ENCODE measurements at places on chromosomes 12 and 14.
A peak's percentile ranks its signal among the peaks of the same experiment; 100 is the strongest.

- DNase-seq: no peak
These were observed 134.7 kb upstream of the RFLNA start for GRCh38 chr12:124160097-124160756.

DNA sequence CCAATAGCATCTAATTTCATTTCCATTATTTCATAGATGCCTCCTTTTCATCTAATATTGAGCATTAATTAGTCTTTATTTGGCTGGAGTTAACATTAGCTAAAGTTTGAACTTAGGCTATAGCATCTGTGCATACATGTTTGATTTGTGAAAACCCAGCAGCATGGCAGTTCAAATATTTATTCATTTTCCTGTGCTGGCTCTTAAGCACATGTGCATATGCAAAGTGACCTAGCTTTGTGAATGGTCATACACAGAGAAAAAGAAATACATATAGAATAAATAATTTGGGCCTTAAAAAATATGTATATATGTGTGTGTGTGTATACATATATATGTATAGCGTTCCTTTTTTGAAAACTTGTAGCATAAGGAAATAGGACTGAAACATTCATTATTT lies 117.8 kb downstream of the HMGA2 start:
- DNase-seq: no peak

- peak; percentile 66 for DNase-seq
These were observed 4.1 kb downstream of the CKB start for GRCh38 chr14:103518422-103519042.

GRCh38 chr12:114131824-114132223 lies 165.7 kb upstream of the RBM19 start:
- DNase-seq: no peak

- no peak for DNase-seq
These were observed 707 bp downstream of the DHRS1 start for GRCh38 chr14:24298892-24299254.

GRCh38 chr14:75009176-75009575 lies 6.5 kb downstream of the EIF2B2 start:
- DNase-seq: no peak

GRCh38 chr14:62453226-62453625 lies 592.0 kb downstream of the KCNH5 start:
- no peak for DNase-seq

- no peak for DNase-seq
These were observed 145.9 kb upstream of the SLCO1C1 start for GRCh38 chr12:20549108-20549719.

- peak; percentile 86 for DNase-seq
These were observed at the start of gene ATP2A2 for GRCh38 chr12:110280779-110281548. Gene ATP2A2, plus strand, starts transcription at chr12:110281247. Its CDS starts 543 bp downstream, at chr12:110281790.

DNA sequence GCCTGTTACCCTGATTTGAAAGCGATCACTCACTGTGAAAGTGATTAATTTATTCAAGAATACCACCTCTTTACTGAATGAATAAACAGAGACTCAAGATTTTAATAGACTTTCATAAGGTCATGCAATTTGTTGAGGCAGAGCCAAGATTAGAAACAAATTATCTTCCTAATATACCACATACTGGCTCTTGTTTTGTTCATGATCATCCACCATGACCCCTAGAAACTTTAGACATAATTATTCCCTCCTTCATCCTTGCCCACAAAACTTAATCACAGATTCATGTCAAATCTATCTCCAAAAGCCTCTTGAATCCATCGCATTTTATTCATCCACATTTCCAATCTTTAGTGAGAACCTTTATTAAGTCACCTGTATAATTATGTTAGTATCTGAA lies 152.3 kb downstream of the ATXN7L3B start:
- no peak for DNase-seq

GRCh38 chr14:69574263-69574953 lies at the start of gene CCDC177:
Gene CCDC177, minus strand, starts transcription at chr14:69574871. Its CDS starts 1,249 bp downstream, at chr14:69573622.
- peak; percentile 65 for DNase-seq

DNA sequence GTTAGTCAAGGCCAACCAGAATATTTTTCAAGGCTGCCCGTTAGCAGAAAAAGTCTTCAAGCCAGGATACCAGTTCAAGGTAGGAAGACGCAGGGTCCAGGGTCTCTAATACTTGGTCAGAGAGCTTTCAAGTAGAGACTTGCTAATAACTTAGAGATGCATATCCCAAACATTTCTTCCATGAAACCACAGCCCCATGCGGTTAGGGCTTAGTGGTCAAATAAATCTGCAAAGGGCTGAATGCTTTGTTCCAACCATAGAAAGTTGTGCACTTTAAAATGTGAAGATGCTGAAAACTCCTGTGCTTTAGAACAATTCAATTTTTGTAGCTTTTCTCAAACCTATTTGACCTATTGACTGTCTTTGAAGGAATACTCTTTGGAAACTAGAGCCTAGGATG lies 208.9 kb downstream of the PIK3C2G start:
- no peak for DNase-seq

- no peak for DNase-seq
These were observed 205.6 kb upstream of the RGS6 start for GRCh38 chr14:71726580-71727021.
